Pulmonary artery endothelial cell (primary cell): ENCODE measurements at places on chromosomes 13 and 19.

- no peak for DNase-seq
Measured at GRCh38 chr19:33432446-33433170, 59.1 kb downstream of the CEBPG start.

GRCh38 chr13:41610404-41610803, 153.1 kb downstream of the RGCC start:
- DNase-seq: peak; percentile 33

DNA sequence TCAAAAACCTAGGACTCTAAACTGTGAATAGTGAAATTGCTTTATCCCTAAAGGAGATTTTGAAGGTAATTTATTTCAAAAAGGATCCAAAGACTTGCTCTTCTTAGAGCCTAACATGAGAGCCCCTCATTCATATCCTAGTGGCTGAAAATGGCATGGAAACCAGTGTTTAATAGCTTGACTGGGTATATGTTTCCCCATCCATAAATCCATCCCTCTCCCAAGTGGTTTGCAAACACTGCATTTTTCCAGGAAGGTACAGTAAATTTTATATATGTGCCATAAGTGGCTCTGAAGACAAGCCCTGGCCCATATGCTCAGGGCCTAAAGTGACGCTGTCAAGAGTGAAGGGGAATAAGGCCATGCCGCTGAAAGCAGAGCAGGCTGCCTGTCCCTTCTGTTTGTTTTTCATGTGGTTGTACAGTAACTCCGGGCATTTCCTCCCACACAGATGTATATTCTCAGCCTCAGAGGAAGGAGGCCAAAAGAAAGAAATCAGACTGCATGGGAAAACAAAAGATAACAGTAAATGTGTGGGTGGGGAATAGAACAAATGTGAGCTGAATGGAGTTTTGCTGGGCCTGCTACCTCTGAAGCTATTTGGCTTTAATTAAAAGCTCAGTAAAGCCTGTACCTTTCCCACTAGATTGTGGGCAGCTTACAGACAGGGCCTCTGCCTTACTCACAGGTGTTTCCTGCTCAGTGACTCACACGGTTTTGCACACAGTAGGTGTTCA, 181.9 kb downstream of the PCDH9 start:
- peak; percentile 22 for DNase-seq

DNA sequence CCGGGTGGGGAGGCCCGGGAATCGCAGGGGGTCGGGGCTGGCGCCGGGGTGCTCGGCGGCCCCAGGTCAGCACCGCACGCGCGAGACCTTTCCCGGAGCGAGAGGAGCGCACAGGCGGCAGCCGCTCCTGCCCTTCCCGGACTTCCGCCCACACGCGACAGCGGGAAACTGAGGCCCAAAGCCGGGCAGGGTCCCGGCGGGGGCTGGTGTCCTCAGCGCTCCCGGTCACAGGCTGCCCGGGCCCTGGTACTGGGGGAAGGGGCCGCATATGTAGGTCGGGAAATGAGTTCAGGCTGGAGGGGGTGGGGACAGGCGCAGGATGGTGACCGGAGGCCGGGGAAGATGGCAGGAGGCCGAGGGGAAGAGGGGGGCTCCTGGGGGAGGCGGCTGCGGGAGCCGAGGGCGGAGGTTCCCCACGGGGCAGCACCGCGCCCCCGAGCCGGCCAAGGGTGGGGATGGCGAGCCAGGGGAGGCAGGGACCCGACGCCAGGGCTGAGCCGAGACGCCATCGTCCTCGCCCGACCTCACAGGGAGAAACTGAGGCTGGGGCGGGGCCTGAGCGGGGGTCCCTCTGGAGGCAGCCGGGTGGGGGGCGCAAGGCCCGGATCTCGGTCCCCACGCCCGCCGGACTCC, 662 bp downstream of the CBARP start:
- DNase-seq: no peak

DNA sequence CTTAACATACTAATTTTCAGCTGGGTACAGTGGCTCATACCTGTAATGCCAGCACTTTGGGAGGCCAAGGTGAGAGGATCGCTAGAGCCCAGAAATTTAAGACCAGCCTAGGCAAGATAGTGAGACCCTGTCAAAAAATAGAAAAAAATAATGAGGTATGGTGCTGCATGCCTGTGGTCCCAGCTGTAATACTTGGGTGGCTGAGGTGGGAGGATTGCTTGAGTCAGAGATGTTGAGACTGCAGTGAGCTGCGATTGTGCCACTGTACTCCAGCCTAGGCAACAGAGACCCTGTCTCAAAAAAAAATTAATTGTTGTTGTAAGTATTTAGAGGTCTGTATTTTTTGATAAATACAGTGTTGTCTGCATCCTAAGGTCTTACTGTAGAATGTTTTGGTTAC, 66.8 kb downstream of the FNDC3A start:
- no peak for DNase-seq

DNA sequence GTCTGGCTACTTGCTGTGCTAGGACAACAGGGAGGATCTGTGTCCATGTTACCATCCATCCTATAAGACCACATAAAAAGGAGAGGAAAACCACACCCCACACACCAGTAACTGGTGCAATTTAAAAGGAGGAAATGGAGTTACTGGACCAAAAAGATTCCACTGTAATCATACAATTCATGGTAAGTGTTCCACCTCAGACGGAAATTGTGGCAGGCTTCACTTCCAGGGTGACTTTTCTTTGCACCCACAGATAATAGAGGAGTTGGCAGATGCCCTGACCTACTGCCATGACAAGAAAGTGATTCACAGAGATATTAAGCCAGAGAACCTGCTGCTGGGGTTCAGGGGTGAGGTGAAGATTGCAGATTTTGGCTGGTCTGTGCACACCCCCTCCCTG, 2.4 kb downstream of the AURKC start:
- no peak for DNase-seq

- no peak for DNase-seq
Measured at GRCh38 chr13:21328201-21328600, 130.9 kb downstream of the ZDHHC20 start.

DNA sequence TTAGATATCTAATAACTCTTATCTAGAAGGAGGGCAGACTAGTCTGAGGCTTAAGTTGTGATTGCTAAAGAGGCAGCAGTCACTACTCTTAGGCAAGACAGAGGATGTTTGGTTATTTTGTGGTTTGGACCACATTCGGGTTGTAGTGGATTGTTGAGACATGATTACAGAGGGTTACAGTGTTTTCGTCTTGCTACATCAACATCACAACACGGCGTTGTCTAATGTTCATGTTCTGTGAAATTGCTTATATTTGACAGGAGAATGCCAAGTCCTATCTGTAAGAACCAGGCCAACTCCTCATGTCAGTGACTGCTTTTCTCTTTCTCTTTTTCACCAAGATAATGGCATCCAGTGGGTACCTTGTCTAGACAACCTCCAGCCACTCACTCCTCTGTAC, 16.8 kb upstream of the TM9SF2 start:
- no peak for DNase-seq

DNA sequence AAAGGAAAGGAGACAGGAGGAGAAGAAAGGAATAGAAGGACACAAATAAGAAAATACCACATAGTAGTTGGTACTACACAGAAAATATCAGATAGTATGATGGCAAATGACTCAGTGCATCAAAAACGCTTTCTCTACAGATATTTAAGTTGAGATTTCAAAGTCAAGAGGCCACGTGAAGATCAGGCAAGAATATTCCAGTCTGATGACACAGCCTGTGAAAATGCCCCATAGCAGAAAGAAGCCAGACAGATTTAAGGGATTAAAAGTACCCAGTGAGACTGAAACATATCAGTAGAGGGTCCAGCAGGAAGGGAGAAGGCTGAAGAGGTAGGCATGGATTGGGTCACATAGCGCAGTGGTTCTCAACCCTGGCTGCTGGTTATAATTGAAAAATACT, 113.7 kb downstream of the VWA8 start:
- no peak for DNase-seq

DNA sequence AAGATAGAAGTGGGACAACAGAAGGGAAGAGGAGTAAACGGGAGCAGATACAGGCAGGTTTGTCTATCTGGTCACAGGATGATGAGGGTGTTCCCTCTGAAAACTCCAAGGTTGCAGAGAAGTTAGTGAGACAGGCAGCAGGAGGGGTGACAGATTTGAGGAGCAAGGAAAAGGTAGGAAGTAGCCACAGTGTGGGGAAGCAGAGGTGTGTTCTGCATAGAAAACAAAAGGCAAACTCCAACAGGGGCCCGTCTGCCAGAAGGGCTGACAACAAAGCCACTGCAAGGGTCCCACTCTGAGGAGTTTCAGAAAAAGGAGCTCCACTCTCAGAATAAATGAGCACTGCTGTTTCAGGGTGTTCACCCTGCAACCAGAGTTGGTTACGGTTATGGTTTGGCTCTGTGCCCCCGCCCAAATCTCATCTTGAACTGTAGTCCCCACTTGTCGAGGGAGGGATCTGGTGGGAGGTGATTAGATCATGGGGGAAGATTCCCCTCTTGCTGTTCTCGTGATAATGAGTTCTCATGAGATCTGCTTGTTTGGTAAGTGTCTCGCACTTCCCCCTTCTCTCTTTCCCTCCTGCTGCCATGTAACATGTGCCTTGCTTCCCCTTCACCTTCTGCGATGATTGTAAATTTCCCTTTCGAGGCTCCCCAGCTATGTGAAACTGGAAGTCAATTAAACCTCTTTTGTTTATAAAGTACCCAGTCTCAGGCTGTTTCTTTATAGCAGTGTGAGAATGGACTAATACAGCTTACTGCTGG, 32.1 kb downstream of the SMAD9 start:
- no peak for DNase-seq

GRCh38 chr13:38819053-38819452, 132.2 kb downstream of the FREM2 start:
- no peak for DNase-seq

DNA sequence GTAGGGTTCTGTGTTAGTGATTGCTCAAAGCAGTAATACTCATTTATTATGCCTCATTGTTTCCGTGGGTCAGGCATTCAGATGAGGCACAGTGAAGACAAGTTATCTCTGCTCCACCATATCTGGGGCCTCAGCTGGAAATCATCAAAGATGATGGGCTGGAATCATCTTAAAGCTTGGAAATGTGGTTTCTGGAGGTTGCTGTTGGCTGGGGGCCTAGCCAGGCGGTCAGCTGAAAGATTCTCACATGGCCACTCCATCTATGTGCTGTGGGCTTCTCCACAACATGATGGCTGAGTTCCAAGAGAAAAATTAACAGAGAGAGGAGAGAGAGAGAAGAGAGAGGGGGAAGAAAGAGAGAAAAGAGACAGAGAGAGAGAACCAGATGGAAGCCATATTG, 75.5 kb downstream of the OLFM4 start:
- no peak for DNase-seq

DNA sequence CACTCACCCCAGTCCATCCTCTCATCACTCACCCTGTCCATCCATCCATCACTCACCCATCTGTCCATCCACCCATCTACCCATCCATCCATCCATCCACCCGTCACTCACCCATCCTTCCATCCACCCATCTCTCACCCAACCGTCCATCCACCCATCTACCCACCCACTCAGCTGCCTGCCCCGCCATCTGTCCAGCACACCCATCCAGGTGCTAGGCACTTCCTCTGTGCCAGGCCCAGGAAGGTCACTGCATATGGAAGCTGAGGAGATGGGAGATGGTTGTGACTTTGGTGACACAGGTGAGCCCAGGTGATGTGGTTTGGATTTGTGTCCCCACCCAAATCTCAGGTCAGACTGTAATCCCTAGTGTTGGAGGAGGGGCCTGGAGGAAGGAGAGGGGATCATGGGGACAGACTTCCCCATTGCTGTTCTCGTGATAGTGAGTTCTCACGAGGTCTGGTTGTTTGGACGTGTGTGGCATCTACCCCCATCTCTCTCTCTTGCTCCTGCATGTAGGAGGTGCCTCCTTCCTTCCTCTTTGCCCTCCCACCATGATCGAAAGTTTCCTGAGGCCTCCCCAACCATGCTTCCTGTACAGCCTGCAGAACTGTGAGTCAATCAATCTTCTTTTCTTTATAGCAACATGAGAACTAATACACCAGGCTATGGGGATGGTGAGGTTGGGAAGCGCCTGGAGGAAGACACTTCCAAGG, 15.9 kb upstream of the C13orf46 start:
- DNase-seq: no peak

- DNase-seq: no peak
Measured at GRCh38 chr13:72431981-72432682, 295.3 kb downstream of the MZT1 start.

GRCh38 chr19:50320051-50320450, 9.1 kb downstream of the KCNC3 start:
- no peak for DNase-seq

DNA sequence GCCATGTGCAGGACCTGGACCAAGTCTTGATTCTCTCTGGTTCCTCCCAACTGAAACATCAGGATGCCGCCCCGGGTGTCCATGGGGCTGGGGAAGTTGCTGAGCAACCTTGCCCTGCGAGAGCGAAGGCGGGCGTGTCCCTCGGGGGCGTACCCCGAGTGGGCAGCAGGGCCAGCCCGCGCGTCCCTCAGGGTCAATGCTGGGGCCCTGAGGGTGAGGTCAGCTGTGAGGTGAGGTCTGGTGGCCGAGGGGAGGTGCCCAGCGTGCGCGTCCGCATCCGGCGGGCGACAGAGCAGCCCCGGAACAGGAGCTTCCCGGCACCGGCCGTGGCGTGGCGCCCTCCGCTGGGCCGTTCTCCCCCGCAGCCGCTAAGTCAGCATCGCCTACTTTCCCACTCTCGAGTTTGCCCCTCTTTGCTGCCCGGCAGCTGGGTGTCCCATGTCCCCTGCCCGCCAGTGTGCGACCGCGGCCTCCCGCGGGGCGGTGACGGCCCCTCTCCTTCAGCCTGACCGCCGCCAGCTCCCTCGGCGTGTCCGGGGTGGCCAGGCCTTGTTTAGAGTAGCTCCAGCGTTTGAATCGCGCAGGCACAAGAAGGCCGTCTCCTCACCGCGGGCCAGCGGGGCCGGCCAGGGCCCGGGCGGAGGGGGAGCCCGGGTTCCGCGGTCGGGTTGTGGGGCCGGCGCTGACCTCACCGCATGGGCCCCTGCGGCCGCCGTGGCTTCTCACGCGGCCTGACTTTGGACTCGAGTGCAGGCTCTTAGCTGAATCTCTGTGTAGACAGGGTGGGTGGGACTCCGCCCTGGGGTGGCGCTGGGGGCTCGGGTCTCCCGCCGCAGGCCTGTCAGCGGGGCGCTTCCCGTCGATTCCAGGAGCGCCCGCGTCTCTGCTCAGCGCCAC, 33.0 kb downstream of the GJA3 start:
- no peak for DNase-seq

- no peak for DNase-seq
Measured at GRCh38 chr13:22262001-22262885, 591.4 kb downstream of the FGF9 start.

- no peak for DNase-seq
Measured at GRCh38 chr13:46660416-46660815, 107.4 kb downstream of the LRCH1 start.

- no peak for DNase-seq
Measured at GRCh38 chr19:30327331-30327730, 44.9 kb upstream of the ZNF536 start.
